ENCODE measurements at places on chromosomes 4 and X.

DNA sequence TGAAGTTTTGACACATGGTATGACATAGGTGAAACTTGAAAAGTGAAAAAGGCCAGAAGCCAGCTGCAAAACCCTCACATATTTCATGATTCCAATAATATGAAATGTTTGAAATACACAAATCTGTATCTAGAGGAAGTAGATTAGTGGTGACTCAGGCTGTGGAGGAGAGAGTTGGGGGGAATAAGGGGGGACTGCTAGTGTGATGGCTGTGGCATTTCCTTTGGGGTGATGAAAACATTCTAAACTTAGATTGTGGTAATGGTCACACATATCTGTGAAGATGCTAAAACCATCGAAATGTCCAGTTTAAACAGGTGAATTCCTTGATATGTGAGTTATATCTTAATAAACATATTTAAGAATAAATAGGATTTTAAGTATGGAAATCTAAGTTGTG, 343.5 kb upstream of the SFRP2 start:
- no peak for DNase-seq

- DNase-seq = no peak
These were observed 150.6 kb downstream of the RASL11B start for GRCh38 chr4:53012738-53013137.

DNA sequence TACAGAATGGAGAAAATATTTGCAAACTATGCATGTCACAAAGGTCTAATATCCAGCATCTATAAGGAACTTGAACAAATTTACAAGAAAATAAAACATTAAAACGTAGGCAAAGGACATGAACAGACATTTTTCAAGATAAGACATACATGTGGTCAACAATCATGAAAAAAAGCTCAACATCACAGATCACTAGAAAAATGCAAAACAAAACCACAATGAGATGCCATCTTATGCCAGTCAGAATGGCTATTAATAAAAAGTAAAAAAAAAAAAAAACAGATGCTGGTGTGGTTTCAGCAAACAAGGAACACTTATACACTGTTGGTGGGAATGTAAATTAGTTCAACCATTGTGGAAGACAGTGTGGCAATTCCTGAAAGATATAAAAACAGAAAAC, 75.8 kb upstream of the IL13RA2 start:
- no peak for DNase-seq

GRCh38 chr4:16117164-16117563, 33.3 kb upstream of the PROM1 start:
- no peak for DNase-seq

DNA sequence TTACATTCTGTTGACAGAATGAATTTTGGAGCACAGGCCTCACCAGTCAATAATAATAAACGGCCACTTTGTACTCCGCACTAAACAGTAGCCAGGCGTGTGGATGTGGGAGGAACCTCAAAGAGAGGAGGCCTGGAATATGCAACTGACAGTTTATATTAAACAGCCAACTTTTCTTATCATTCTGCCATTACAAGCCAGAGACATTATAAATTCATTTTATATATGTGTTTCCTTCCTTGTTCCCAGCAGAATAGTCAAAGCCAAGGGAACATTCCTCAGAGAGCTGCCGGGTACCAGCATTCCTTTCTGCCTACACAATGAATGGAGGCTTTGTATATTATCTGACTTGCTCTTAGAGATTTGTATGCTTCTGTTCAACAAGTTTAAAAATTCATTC, 436.5 kb upstream of the FTHL17 start:
- no peak for DNase-seq

DNA sequence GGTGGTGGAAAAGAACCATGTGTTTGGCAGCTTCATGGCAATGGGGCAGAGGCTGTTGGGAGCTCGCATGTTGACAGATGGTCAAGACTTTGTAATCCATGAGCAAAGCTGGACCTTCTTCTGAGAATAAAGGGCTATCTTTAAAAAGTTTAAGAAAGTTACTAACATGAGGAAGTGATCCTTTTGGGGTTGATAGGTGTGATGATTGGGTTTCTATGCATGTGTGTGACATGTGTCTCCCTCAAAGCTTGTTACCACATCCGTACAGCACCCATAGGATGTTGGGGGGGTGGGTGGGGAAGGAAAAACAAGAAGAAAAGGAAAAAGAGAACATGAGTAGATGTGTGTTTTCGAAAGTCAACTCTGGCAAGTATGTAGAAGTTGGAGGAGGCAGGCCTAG, 123.0 kb upstream of the TLR3 start:
- DNase-seq = no peak

- no peak for DNase-seq
These were observed 25.9 kb upstream of the FGFR3 start for GRCh38 chr4:1767061-1767769.

Data from GM12864 (cell line).